ENCODE measurements at places on chromosomes 5 and 9. TPM values are rescaled to one million over a fixed set of nuclear protein-coding genes. Genes with fewer than 3 reads are reported as not detected.

MEIKIN gene
- total RNA-seq = not detected

TGFBI gene
- total RNA-seq = 43.2 TPM

SPINK6 gene
- total RNA-seq = not detected

CD74 gene
- total RNA-seq = 530 TPM

MARCOL gene
- total RNA-seq = not detected

HK3 gene
- total RNA-seq = 7.4 TPM

NR2F1-AS1 gene
- total RNA-seq = 22.3 TPM

- no peaks in the 10 kb centered on the region for H3K27me3 ChIP-seq
- no peaks in the 10 kb centered on the region for H3K4me1 ChIP-seq
- no peak overlapping the region for H3K4me3 ChIP-seq
- H3K27ac ChIP-seq = no peak overlapping the region
- H3K36me3 ChIP-seq = no peaks in the 10 kb centered on the region
Measured at GRCh38 chr5:136275601-136276000, 82.6 kb upstream of the SMIM32 start.

DNA sequence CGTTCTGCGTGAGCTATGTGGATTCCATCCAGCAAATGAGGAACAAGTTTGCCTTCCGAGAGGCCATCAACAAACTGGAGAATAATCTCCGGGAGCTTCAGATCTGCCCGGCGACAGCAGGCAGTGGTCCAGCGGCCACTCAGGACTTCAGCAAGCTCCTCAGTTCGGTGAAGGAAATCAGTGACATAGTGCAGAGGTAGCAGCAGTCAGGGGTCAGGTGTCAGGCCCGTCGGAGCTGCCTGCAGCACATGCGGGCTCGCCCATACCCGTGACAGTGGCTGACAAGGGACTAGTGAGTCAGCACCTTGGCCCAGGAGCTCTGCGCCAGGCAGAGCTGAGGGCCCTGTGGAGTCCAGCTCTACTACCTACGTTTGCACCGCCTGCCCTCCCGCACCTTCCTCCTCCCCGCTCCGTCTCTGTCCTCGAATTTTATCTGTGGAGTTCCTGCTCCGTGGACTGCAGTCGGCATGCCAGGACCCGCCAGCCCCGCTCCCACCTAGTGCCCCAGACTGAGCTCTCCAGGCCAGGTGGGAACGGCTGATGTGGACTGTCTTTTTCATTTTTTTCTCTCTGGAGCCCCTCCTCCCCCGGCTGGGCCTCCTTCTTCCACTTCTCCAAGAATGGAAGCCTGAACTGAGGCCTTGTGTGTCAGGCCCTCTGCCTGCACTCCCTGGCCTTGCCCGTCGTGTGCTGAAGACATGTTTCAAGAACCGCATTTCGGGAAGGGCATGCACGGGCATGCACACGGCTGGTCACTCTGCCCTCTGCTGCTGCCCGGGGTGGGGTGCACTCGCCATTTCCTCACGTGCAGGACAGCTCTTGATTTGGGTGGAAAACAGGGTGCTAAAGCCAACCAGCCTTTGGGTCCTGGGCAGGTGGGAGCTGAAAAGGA, 10.9 kb downstream of the QRFP start:
- no peaks in the 10 kb centered on the region for H3K4me1 ChIP-seq
- H3K36me3 ChIP-seq = peaks cover 92% of the 10 kb centered on the region
- H3K27ac ChIP-seq = no peak overlapping the region

DNA sequence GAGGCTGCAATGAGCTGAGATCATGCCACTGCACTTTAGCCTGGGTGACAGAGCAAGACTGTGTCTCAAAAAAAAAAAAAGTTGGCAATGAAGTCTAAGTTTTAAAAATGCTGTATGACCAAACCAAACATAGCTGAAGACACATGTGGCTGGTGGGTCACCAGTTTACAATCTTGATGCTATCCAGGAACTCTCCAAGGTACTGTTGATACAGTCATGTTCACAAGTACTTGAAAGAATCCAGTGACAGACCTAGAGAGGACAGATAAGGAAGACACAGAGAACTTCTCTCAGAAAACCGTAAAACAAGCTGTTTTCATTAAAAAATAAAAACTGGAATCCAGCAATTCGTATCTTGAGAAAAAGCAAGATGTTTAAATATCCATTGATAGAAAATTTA, 95.7 kb downstream of the ACTBL2 start:
- H3K27me3 ChIP-seq = no peaks in the 10 kb centered on the region
- H3K4me3 ChIP-seq = no peak overlapping the region
- no peak for DNase-seq
- peaks cover 9% of the 10 kb centered on the region for H3K4me1 ChIP-seq
- H3K27ac ChIP-seq = no peak overlapping the region

DNA sequence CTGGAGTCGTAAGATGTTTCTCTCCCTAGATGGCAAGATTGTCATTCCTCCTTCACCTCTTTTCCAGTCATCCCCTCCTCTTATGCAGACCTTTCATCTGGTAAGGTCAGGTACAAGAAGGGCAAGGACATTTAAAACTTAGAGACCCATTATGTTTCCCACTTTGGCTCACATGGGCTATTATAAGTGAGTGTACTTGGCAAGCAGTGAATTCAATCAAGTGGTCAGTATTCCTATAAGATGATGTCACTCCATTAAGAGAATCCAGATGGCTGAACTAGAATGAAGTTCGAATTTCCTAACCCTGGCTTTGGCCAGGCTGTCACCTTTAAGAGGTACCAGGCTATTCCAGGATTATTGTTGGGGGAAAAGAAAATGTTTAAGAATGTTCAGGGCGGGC, 32.2 kb downstream of the ZNF131 start:
- no peak for DNase-seq
- H3K27me3 ChIP-seq = no peaks in the 10 kb centered on the region
- no peaks in the 10 kb centered on the region for H3K36me3 ChIP-seq
- no peaks in the 10 kb centered on the region for H3K4me1 ChIP-seq
- H3K4me3 ChIP-seq = no peak overlapping the region
- H3K27ac ChIP-seq = no peak overlapping the region

DNA sequence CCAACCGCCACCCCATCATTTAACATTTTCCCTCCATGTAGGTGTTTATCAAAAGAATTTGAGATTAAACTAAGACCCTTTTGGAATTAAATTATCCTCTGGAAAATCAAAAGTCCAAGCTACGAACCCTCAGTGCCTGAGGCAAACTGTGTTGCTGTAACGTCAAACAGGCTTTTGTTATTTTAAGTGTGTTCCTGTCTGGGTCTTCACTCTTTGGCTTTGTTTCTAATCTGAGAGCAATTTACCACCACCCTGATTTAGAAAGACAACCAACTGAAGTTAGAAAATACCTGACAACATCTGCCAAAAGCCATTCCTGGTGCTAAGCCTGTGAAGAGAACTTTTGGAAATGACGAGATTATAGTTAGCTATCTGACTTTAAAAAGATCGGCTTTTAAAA, 199.9 kb downstream of the DIRAS2 start:
- H3K27ac ChIP-seq = no peak overlapping the region
- H3K4me1 ChIP-seq = no peaks in the 10 kb centered on the region
- H3K27me3 ChIP-seq = no peaks in the 10 kb centered on the region
- H3K4me3 ChIP-seq = no peak overlapping the region
- DNase-seq = no peak

GRCh38 chr9:108469654-108470053, 386.1 kb downstream of the ACTL7B start:
- peaks cover 35% of the 10 kb centered on the region for H3K4me1 ChIP-seq
- no peak overlapping the region for H3K27ac ChIP-seq
- H3K27me3 ChIP-seq = no peaks in the 10 kb centered on the region
- DNase-seq = no peak
- H3K36me3 ChIP-seq = no peaks in the 10 kb centered on the region

DNA sequence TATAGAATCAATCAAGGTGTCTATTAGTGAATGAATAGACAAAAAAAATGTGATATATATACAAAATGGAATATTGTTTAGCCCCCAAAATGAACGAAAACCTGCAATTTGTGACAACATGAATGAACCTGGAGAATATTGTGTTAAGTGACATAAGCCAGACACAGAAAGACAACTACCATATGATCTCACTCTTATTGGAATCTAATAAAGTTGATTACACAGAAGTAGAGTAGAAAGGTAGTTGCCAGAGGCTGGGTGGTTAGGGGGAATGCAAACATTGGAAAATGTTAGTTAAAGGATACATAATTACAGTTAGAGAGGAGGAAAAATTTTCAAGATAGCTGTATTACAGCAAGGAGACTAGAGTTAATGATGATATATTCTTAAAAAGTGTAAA, 1962.3 kb downstream of the EFNA5 start:
- H3K36me3 ChIP-seq = no peaks in the 10 kb centered on the region
- no peak overlapping the region for H3K4me3 ChIP-seq
- H3K27me3 ChIP-seq = no peaks in the 10 kb centered on the region
- no peak for DNase-seq

DNA sequence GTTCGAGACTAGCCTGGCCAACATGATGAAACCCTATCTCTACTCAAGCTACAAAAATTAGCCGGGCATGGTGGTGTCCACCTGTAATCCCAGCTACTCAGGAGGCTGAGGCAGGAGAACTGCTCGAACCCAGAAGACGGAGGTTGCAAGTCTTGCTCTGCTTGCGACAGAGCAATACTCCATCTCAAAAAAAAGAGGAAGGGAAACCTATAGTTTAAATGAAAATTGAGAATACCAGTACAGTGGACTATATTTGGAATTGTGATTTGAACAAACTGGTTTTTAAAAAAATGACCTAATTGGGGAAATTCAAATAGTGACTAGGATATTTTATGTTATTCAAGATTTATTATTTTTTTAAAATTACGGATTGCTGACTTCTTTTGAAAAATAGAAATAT, 33.2 kb downstream of the DIAPH1 start:
- H3K4me1 ChIP-seq = no peaks in the 10 kb centered on the region
- no peak overlapping the region for H3K27ac ChIP-seq
- H3K4me3 ChIP-seq = no peak overlapping the region
- no peak for DNase-seq
- no peaks in the 10 kb centered on the region for H3K27me3 ChIP-seq
- H3K36me3 ChIP-seq = peaks cover 55% of the 10 kb centered on the region

DNA sequence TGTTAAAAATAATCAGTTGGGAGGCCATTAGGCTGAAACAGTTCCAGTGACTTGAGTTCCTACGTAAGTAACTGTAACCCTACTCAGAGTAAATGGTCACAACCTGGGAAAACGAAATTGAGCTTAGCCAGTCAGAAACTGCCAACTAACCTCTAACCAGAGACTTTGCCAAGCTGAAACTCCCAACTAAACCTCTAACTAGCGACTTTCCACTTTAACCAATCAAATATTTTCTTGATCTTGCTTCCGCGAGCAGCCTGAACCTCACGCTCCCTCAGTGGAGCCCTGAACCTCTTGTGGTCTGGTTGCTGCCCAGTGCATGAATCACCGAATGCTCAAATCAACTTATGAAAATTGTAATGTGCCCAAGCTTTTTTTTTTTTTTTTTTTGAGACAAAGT, 156.2 kb downstream of the MED10 start:
- no peaks in the 10 kb centered on the region for H3K27me3 ChIP-seq
- no peak overlapping the region for H3K4me3 ChIP-seq
- H3K36me3 ChIP-seq = no peaks in the 10 kb centered on the region
- H3K27ac ChIP-seq = no peak overlapping the region
- peak; percentile 49 for DNase-seq

- no peak for DNase-seq
- H3K4me3 ChIP-seq = no peak overlapping the region
- H3K4me1 ChIP-seq = no peaks in the 10 kb centered on the region
- no peaks in the 10 kb centered on the region for H3K27me3 ChIP-seq
- no peak overlapping the region for H3K27ac ChIP-seq
Measured at GRCh38 chr5:157029457-157029856, 29.5 kb downstream of the HAVCR1 start.

GRCh38 chr9:124078641-124079040, 67.1 kb downstream of the LHX2 start:
- no peak for DNase-seq
- no peak overlapping the region for H3K27ac ChIP-seq
- H3K4me3 ChIP-seq = no peak overlapping the region
- no peaks in the 10 kb centered on the region for H3K4me1 ChIP-seq

GRCh38 chr9:125346080-125346732, 84.6 kb downstream of the GAPVD1 start:
- H3K36me3 ChIP-seq = no peaks in the 10 kb centered on the region
- H3K27me3 ChIP-seq = no peaks in the 10 kb centered on the region
- DNase-seq = no peak
- no peak overlapping the region for H3K4me3 ChIP-seq
- H3K4me1 ChIP-seq = peaks cover 11% of the 10 kb centered on the region

DNA sequence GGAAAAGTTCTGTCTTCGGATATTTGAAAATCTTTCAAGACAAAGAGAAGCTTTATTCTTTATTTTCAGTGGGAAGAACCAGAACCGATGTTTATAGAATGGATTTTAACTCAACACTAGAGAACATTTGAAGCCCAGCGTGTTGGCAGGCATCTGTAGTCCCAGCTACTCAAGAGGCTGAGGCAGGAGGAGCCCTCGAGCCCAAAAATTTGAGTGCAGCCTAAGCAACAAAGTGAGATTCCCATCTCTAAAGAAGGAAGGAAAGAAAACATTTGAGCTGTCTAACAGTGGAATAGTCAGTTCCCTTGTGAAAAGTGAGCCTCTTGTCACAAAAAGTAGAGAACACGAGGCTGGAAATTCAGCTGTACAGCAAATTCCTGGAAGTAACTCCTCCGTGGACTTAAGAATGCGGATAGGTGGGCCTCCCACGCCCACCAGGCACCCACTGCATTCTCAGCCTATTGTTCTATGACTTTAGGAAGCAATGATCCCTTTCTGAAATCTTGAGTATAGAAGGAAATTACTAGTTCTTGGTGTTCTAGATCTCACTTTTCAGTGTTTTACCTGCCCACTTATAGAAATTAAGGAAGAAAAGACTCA, 2.3 kb upstream of the PTPDC1 start:
- no peak overlapping the region for H3K27ac ChIP-seq
- no peak for DNase-seq

DNA sequence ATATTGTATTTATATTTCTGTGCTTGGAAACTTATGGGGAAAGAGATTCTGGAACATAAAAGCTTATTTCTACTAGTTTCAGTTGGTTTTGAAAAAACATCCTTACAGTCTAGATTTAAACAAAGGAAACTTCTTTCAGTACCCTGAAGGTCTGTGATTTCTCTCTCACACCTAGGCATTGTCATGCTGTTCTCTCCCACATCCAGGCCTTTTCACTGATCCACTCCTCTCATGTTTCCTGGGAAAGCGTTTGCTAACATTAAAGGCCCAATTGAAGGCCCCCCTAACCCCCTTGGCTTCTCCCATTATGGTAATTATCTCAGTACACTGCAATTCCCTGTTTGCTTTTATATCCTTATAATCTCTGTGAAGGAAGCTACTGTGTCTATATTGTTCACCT, 856 bp upstream of the PCDHGA3 start:
- H3K36me3 ChIP-seq = no peaks in the 10 kb centered on the region
- H3K27ac ChIP-seq = no peak overlapping the region
- H3K27me3 ChIP-seq = no peaks in the 10 kb centered on the region

- H3K36me3 ChIP-seq = peaks cover 33% of the 10 kb centered on the region
- H3K27ac ChIP-seq = peak overlapping the region; percentile 94
- DNase-seq = no peak
- H3K4me1 ChIP-seq = peaks cover 99% of the 10 kb centered on the region
- no peak overlapping the region for H3K4me3 ChIP-seq
Measured at GRCh38 chr5:151676719-151677118, 10.0 kb downstream of the SPARC start.

GRCh38 chr5:145924849-145925248, 11.5 kb upstream of the SH3RF2 start:
- no peaks in the 10 kb centered on the region for H3K36me3 ChIP-seq
- no peak overlapping the region for H3K27ac ChIP-seq
- no peak for DNase-seq
- peaks cover 19% of the 10 kb centered on the region for H3K4me1 ChIP-seq
- no peaks in the 10 kb centered on the region for H3K27me3 ChIP-seq
- H3K4me3 ChIP-seq = no peak overlapping the region

GRCh38 chr9:126383406-126384046, 56.9 kb downstream of the MVB12B start:
- H3K4me3 ChIP-seq = no peak overlapping the region
- DNase-seq = no peak
- no peaks in the 10 kb centered on the region for H3K27me3 ChIP-seq
- H3K36me3 ChIP-seq = no peaks in the 10 kb centered on the region

Measured in vagina (tissue), 2 donors.